ENCODE measurements at places on chromosomes 7 and 10.

GRCh38 chr10:110216942-110217661, 9.7 kb downstream of the MXI1 start:
- DNase-seq, result no peak

GRCh38 chr7:29234438-29234837, 39.9 kb downstream of the CHN2 start:
- DNase-seq, result no peak

GRCh38 chr7:39353615-39354376, 212.4 kb upstream of the YAE1 start:
- peak; percentile 43 for DNase-seq

GRCh38 chr10:133131734-133132472, 28.1 kb upstream of the KNDC1 start:
- peak; percentile 11 for DNase-seq

GRCh38 chr7:70495033-70495376, 636.9 kb upstream of the GALNT17 start:
- DNase-seq, result no peak

DNA sequence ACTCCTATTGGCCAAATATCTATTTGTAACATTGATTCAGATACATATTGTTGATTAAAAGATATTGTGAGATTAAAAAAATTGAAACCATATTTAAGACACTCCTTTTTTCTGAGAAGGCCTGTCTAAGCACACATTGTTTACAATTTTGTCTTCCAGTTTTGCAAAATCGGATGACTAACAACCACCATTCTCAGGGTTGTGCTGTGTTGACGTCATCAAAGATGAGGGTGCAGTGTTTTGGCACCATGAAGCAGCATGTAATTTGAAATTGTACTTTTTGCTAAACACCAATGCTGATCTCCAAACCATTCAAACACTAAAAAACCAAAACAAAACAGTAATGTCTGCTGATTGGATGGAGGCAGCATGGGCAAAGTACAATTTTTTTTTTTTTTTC, 7.4 kb downstream of the CREB5 start:
- DNase-seq, result no peak

- no peak for DNase-seq
Measured at GRCh38 chr7:128174386-128174785, 66.7 kb upstream of the LEP start.

Data from heart left ventricle (tissue), 16 donors.